Ureter (tissue), 1 donor: ENCODE measurements at places on chromosomes 2 and 18. TPM values are rescaled to one million over a fixed set of nuclear protein-coding genes. Genes with fewer than 3 reads are reported as not detected.

FBXO11 gene
- 67.7 TPM for total RNA-seq

DLX1 gene
- not detected for total RNA-seq

DNA sequence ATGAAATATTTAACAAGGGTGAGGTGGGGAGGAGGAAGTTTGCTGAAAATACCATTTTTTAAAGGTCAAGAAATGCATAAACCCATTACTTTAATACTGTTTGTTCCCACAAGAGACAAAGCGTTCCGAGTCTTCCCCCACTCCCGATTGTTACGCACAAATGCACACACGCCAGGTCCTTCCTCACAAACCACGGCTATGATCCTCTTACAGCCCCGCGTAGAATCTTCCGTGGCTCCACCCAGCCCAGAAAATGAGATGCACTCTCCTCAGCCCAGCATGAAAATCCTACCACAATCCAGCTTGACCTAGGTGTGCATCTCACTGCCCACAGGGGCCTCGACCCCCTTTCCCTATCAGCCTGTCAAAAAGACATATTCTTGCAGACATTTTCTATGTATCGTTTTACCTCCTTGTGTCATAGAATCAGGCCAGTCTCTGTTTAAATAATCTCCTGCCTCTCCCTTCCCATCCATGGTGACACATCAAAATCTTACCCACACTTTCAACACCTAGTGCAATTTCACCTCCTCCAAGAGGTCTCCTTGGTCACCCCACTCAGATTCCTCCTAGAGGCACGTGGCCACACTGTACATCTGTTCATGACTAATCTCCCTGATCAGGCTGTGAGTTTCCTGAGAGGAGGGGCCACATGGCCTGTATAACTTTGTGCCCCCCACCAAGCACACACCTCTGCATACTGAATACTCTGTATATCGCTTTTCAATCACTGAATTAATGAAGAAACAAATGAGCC, 491.0 kb upstream of the KLHL29 start:
- no peak for DNase-seq

DNA sequence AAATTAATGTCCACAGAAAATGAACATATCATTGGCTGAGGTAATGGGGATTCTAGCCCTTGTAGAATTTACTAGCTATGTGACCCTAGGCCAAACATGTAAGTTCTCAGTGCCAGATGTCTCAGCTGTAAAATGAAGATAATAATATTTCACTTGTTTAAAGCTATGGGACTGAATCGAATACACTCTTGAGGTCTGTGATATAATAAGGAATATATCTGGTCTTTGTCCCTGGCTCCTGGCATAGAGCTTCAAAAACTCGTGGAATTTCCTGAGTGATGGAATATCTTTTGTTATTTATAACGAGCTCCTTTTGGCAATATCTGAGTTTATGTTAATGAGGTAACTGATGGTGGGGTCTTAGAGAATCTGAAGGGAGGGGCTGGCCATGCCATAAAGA, 201.4 kb upstream of the CYP26B1 start:
- DNase-seq: no peak

GRCh38 chr2:46169467-46169866, 127.7 kb upstream of the EPAS1 start:
- no peak for DNase-seq

GRCh38 chr2:225074366-225074765, 32.1 kb upstream of the DOCK10 start:
- DNase-seq: no peak

- DNase-seq: no peak
Observed at GRCh38 chr18:4586731-4587130, 131.6 kb upstream of the DLGAP1 start.

- DNase-seq: no peak
Observed at GRCh38 chr2:41068740-41069139, 616.9 kb upstream of the SLC8A1 start.

- no peak for DNase-seq
Observed at GRCh38 chr18:68494802-68495581, 219.9 kb downstream of the TMX3 start.

GRCh38 chr18:74722237-74722636, 124.6 kb downstream of the ZNF407 start:
- no peak for DNase-seq

DNA sequence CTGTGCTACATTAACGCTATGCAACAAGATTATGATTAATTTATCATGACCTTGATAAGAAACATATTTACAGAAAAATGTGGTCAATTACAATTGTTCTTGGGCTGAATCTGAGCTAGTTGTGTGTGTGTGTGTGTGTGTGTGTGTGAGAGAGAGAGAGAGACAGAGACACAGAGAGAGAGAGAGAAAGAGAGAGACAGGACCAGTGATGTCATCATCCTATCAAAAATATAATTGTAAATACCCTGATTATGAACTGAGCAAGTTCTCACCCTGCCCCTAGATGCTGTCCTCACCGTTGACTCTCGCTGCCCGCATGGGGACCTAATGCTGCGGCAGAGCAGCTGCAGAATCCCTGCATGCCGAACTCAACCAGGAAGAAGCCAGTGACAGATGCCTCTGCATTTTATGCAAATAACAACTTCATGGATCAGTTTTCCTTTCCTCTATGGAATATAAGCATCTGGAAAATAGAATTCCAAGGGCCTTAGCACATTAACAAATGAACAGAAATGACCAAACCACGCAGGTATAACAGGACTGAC, 512.5 kb downstream of the PLCL1 start:
- no peak for DNase-seq

- DNase-seq: no peak
Observed at GRCh38 chr2:177000061-177000714, 212.4 kb upstream of the HNRNPA3 start.
